ENCODE measurements at places on chromosomes 5 and 9.

DNA sequence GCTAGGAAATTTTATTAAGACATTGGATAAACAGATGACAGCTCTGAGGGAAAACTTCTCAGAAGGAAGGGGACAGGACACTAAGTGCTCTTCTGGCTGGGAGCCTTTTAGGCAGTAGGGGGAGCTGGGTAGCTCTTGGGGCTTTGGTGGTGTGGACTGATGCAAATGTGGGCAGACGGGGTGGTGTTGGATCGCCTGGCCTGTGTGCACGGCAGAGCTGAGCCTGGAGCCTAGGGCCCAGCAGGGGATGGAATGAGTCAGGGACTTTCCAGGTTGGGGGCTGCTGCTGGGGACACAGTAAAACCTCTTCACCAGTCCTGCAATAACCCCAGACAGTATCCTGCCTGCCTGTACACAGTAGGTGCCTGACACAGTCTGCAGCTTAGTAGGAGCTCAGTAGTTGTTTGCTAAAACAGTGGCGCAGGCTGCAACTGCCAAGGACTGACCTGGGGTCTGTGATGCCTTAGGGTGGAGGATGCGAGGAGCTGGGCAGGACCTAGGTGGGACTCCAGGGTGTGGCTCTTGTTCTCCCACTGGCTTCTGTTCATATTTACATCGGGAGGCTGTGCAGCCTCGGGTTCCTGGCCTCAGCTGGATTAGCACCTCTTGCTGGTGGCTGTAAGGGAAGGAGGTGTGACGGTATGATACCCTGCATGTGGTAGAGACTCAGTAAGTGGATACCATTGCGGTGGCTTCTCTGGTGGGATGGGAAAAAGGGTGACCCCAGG lies 83.8 kb downstream of the DAB2IP start:
- no peak for DNase-seq

DNA sequence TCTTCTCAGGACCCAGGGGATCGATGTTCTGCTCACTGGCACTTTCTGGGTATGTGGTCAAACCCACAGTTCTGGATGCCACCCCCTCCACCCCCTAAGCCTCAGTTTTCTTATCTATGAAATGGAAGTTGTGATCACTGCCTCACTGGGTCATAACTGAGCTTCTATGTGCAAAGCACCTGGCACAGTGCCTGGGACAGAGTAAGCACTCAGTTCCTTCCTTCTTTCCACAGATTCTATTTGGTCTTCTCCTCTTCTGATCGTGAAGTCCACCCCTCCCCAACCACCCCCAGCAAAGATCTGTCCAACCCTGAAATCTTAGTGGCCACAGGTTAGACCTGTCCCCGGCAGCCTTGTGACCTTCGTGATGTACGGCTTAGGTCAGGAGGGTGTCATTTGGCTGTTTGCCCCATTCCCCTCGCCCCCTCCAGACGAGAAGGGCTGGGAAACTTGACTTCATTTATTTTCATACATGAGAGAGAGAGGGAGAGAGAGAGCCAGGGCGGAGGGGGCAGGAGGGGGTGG lies 181.4 kb downstream of the FGF18 start:
- peak; percentile 64 for DNase-seq

- no peak for DNase-seq
Observed at GRCh38 chr9:1871626-1872419, 143.3 kb upstream of the SMARCA2 start.

DNA sequence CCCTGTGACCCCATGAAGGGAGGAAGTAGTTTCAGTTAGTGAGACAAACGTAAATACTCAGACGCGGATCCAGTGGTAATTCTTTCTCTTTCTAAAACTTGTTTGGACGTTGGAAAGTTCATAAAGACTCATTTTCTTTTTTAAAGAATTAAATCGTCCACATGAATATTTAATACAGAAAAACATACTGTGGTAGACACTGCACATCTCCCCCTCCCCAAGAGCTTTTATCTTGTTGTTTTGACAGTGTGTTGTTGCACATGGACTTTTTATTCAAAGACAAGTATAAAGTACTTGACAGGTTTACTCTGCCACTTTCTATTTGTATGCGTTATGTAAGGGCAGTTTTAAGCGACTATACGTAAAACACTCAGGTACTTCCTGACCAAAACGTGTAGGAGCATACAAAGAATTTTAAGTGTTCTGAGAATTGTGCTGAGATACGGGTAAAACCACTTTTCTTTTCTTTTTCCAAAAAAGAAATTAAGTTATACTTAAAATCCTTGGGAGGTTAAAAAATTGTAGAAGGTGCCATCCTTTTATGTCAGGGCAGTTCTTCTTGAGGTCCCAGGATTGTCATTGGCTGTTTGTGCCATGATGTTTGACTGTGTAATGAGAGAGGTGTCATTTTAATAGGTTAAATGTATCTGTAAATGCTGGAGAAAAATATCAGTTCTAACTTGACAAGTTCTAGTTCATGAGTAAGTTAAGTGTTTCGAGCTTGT lies 1.3 kb downstream of the NIPBL start:
- DNase-seq, result no peak

DNA sequence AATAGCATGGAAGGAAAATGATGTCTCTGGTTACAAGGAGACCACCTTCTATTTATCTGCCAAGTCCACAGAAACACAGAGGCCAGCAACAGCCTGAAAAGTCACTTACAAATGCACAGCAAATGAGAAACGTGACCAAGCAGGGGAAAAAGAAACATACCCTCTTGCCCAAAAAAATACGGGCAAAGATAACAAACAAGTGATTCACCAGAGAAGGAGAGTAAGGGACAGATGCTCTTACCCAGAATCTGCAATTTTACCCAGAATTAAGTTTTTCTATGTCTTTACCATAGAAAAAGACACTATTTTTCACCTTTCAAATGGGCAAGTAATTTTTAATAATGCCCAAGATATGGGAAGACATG lies 28.1 kb downstream of the CAMSAP1 start:
- DNase-seq, result no peak

- no peak for DNase-seq
Observed at GRCh38 chr9:110257956-110258355, 1.6 kb upstream of the TXN start.

DNA sequence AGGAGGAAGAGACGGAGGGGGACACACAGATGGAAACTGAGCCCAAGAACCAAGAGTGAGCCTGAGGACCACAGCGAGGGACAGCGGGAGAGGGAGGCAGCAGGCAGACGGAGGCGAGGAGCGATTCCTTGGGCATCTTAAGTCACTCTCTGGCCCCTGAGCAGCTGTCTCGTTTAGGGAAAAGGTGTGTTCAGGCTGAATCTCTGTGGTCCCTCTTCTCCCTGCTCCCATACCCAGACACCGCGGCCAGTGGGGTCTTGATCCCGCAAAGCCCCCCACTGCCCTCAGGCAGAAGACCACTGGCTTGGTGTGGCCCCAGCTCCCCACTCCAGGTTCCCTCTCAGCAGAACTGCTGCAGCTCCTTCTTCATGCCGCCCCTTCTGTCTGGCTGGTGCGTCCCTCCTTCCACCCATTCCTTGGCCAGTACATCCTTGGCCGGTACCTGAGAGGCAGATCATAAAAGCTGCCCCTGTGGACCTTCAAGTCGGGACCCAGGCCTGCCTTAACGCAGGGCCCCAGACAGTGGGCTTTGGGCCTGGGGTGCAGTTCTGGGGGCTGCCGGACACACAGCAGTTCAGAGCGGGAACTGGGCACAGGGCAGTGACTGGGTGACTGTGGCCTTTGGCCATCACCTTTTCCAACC lies 5.8 kb upstream of the RALGDS start:
- no peak for DNase-seq

DNA sequence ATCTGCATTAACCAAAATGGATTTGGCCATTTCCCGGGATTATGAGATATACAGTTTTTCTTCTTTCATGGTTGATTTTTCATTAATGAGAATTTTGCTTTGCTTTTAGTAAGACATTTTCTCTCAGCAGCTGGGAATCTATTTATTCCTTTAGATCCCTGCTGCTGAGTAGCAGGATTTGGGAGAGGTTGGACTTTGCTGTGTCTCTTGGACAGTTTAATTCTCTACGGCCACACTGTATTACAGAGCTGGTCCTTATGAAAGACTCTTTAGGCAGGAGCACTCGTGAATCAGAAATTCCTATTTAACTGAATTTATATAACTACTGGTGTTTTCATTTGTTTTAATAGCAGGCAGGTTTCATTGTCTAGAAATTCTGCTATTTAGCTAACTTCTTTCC lies 1.6 kb downstream of the UNC13B start:
- DNase-seq, result no peak

DNA sequence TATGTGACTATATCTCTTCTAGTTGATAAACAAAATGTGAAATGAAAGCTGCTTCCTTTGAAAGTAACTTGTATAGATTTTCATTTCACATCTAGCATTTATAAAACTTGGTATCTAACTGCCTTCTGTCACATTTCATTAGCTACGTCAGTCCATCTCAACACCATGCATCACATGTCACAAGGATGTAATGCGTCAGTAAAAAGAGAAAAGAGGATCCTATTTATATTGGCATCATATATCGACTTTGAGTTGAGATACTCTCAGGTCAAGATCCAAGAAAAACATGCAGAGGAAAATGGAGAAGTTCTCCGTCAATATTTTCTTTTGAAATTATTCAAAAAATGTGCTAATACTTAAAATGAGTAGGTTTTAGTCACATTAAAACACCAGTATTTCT lies 1211.2 kb downstream of the EFNA5 start:
- DNase-seq, result no peak

DNA sequence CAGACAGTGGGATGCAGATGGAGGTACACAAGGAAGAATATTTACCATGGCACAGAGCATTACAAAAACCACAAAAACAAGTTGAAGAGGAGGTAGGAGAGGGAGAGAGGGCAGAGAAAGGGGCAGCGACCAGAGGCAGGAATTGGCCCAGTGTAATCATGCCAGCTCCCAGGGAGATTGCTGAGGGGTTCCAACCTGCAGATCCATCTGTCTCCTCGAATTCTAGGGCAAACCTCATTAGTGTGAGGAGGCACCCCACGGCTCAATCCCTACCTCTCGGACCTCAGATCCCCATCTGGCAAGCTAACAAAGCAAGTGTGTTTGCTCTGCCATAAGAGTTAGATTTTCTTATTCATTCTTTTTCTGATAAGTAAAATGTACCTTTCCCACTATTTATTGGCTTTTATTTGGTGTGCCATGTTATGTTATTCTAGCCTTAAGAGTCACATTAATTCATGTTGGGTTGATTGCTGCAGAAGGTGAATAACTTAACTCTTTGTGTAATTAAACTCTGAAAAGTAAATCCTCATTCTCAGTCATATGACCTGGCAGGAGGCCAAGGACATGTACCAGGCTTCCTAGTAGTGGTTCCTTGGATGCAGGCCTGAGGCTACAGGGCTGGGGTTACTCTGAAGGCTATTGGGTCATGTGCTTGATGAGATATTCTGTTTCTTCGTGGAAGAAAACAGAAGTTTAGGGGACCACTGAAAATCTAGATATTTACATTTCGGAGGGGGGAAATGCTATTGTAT lies 315.2 kb upstream of the ATP10B start:
- no peak for DNase-seq

DNA sequence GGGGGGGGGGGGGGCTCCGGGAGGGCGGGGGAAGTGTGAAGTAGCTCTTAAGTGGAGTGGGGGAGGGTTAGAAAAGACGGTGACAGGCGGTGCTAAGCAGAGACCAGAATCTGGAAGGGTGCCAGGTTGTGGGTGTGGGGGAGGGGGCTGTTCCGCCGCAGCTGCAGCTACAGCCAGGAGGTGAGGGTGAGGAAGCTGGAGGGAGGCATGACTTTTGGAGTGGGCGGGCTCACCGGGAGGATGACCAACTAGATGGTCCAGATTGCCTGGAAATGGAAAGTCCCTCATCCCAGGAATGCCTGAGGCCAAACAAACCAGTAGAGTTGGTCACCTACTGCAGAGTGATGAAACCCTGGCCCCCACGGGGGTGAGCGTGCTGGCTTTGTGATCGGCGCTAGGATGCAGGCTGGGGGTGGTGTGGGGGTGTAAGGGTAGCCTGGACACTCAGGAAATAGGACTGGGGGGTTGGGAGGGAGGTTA lies 158.1 kb upstream of the SHB start:
- peak; percentile 43 for DNase-seq

DNA sequence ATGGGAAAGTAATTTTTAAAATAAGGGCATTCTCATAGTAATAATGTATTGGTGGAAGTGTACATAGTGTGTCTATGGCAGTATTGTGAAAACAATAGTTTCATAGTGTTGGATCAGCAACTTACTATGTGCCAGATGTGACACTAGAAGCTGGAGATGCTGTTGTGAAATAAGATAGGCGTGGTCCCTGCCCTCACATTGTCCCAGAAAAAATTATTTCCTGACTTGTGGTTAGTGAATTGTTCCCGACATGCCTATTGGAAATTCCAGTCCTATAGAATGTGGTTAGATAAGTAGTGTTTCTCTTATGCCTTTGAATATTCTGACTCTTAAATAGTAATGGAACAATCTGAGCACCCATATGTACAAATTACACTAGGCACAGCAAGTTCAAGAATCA lies 55.3 kb upstream of the MTAP start:
- DNase-seq, result no peak

GRCh38 chr5:173627860-173628392 lies 11.5 kb upstream of the BOD1 start:
- no peak for DNase-seq

DNA sequence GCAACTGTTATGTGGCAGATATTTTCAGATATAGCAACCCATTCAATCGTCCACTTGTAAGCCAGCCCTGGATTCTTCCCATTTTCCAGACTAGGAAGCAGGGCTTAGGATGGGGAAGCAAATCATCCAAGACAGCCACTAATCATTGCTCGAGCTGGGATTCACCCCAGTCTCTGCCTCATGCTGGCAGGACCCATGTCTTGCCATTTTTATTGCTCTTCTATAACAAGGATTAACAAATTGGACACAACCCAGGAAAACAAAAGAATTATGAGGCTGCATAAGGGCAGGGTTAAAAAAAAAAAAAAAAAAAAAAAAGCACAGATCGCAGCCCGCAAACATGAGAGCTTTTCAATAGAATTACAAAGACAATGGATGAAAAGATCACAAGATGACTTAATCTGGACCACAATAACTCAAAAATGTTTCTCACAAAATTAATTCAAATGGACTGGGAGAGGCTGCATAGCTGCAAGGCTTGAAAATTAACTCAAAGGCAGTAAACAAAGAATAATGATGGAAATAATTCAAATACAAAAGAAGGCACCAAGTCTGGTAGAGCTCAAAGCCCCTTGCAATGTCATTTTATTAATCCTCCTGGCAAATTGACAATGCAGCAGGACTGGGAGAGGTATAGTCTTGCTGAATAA lies 40.7 kb downstream of the ASTN2 start:
- DNase-seq, result no peak

DNA sequence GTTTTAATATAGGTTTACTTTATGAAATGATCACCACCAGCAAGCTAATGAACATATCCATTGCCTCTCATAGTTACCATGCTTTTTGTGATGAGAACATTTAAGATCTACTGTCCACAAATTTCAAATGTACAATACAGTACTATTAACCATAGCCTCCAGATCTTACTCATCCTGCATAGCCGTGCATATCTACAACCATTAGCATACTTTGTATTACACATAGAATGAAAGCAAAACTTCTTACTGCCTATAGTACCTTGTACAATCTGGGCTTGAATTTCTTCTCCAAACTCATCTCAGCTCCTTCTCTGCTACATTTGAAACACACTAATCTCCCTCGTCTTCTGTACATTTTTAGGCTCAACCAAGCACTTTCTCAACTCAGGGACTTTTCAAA lies 510.6 kb downstream of the PRR16 start:
- DNase-seq, result no peak

All from Right ventricle myocardium superior (tissue), 1 donor.